CD4-positive, CD25-positive, alpha-beta regulatory T cell (primary cell): ENCODE measurements at places on chromosomes 2 and 18. TPM values are rescaled to one million over a fixed set of nuclear protein-coding genes. Genes with fewer than 3 reads are reported as not detected.

DSC1 gene
- total RNA-seq = not detected

UGT1A4 gene
- not detected for total RNA-seq

ASXL3 gene
- not detected for total RNA-seq

DNA sequence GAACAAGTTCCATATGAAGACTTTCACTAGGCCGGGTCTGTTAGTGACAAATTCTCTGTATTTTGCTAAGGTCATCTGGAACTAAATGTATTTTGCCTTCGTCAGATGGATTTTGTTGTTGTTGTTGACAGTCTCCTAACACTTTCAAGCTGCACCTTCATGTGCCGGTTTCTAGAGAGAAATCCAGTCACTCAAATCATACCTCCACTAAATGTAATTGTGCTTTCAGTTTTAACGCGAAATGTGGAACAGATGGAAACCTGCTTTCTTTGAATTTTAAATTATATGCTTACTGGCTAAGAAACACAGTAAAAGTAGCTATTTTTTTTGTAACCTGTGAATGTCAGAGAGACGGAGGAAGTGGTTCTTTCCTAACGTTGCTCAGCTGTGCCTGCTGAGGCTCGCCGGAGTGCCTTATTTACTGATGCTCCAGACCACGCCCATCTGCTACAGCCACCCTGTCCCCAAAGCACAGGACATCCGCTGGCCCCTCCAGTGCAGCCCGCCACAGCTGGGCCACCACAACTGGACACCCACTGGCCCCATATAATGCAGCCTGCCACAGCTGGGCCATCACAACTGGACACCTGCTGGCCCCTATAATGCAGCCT lies 134.7 kb downstream of the PXDN start:
- no peak for DNase-seq

GRCh38 chr2:8036366-8036765 lies 645.5 kb upstream of the ID2 start:
- no peak for DNase-seq

DNA sequence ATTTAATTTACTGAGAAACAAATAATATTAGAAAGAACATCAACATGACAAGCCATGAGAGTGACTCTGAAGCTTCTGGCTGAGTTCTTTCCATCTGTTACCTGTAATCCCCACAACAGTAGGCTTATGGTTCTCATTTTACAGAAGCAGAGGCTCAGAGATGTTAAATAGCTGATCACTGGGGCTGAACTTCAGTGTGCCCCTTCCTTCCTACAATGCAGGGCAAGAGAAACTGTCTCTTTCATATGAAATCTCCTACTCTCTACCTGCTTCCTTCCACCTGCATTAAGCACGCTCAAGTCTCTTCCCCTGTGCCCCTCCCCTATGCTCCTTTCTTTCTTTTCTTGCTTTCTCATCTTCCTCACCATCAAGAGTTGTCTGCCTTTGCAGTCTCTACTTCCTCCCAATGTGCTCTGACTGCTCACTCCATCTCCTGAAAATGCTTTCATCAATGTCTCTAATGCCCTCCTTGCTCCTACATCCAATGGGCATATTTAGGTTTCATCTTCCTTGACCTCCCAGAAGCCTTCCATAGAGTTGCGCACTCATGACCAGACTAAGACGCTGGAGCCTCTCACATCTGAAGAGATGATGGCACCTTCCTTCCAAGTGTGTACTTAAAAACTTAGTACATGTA lies 23.7 kb downstream of the APOB start:
- no peak for DNase-seq

GRCh38 chr2:24336811-24337210 lies 23.5 kb downstream of the ITSN2 start:
- no peak for DNase-seq

DNA sequence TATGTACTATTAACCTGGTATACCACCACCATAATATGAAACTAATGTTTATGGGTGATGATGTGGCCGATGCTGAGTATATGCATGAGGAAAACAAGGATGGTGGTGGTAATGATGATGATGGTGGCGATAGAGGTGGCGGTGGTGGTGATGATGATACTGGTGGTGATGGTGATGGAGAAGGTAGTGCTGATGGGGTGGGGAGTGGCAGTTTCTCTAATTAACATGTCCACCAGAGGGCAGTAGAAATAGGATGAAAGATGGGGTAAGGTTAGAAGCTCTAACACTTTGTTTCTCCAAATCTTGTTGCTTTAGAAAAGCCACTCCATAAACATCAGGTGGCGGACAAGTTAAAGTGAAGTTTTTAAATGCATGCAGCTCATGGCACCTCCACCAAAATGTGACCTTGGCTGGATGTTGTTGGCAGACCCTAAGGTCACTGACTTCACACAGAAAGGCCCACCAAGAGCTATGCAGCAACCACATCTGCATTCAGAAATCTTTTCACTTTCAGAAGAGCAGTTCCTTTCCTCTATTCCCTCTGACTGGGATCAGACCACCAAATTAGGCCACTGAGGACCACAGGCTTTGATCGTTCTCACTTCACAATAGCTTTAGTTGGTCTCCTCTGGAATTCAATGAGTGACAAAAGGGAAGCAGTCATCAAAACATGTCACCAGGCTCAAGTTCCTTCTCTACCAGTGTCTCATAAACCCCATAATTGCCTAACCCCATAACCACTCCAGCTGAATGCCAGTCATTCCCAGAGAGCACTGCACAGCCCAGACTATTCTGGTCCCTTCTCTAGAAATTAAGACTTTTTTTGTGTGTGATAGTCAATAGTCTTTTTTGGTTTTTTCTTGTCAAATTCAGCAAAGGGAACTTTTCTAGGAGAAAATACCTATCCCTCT lies 7.5 kb upstream of the BCL11A start:
- no peak for DNase-seq

- DNase-seq = no peak
Observed at GRCh38 chr2:28350196-28350595, 42.5 kb upstream of the FOSL2 start.

DNA sequence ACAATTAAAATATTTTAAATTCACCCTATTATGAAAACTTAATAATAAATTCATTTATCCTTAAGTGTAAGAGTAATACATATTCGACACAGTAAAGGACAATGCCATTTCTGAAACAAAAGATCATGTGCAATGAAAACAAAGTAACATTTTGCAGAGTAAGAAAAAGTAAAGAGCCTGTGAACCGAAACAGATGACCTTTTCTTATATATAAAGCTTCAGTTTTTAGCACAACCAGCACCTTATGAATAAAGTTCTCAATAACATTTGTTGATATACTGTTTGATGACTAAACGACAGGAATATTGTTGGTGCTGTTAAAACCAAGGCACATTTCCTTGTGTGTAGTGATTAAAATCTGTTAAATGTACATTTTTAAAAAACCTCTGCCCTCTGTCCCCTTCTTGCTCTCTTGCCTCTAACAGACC lies 1.5 kb downstream of the PELI1 start:
- DNase-seq = no peak

DNA sequence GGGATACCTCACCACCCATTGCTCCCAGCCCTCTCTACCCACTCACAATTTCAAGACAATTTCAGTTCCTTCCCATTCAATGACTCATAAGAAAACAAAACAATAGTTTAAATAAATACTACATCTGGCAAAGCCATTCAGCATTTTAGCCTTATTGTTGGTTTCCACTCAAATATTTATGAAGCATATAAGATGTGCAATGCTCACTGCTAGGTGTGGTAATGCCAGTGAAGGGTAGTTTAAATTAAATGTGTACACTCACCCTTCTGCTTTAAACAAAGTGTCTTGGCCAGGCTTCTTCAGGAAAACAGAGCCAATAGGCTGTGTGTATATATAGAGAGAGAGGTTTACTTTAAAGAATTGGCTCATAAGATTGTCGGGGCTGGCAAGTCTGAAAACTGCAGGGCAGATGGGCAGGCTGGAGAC lies 37.0 kb downstream of the INO80C start:
- no peak for DNase-seq

DNA sequence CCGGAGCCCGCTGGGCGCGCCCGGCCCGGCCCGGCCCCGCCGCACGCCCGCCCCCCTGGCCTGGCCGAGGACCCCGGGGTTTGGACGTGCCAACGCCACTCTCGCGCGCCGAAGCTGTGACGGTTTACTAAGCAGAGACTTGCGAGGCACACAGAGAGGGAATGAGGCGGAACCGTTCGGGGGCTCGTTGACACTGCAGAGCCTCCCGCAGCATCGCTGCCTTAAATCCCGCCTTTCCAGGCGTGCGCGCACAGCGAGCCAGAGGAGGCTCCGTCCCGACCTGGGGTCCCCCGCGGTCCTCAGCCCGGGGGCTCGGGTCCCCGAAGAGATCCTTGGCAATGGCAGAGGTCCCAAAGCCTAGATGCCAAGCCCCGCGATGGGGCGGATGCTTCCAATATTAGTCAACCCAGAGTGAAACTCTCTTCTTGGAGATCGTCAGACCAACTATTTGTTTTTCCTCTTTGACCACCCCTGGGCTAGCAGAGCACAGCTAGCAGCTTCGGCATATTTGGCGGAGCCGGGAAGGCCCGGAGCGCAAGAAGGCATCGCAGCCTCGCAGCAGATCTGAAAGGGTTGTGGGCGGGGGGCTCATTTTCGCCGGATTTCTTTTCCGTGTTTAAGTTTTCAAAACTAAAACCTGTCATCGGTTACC lies at the start of gene ZNF385B:
ZNF385B (minus strand) TSS at position 197 of the 652 bp plus-strand sequence.
- DNase-seq = no peak
